ENCODE measurements at places on chromosomes 13 and 19.
A peak's percentile ranks its signal among the peaks of the same experiment; 100 is the strongest.

- peaks cover 4% of the 10 kb centered on the region for H3K4me1 ChIP-seq
- no peak overlapping the region for H3K4me3 ChIP-seq
- no peak overlapping the region for H3K27ac ChIP-seq
- H3K36me3 ChIP-seq, result no peaks in the 10 kb centered on the region
- no peak for DNase-seq
- peaks cover 7% of the 10 kb centered on the region for H3K27me3 ChIP-seq
Observed at GRCh38 chr19:410243-410781, 1.4 kb upstream of the C2CD4C start.

DNA sequence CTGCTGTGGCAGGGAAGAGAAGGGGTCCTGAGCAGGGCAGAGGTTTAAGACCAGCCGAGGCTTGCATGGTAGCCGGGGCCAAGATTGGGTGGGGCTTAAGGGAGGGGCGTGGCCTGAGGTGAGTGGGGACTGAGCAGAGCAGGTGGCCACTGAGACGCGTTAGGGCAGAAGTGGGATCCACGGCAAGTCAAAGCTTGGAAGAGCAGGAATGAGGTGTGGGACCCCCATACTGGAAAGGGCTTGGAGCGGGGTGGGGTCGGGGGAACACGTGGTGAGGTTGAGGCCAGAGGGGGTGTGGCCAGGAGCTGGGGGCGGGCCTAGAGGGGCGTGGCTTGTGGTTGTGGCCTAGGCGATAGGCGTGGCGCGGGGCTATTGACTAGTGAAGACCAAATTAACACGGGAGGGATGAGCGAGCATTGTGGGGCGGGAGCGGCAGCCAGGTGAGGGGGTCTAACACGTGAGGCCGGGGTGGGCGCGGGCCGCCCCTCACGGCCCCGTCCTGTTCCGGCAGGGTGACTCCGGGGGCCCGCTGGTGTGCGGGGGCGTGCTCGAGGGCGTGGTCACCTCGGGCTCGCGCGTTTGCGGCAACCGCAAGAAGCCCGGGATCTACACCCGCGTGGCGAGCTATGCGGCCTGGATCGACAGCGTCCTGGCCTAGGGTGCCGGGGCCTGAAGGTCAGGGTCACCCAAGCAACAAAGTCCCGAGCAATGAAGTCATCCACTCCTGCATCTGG, 3.3 kb downstream of the CFD start:
- peak overlapping the region; percentile 36 for H3K4me3 ChIP-seq
- H3K27me3 ChIP-seq, result peaks cover 14% of the 10 kb centered on the region
- peaks cover 18% of the 10 kb centered on the region for H3K4me1 ChIP-seq
- peak overlapping the region; percentile 35 for H3K27ac ChIP-seq

DNA sequence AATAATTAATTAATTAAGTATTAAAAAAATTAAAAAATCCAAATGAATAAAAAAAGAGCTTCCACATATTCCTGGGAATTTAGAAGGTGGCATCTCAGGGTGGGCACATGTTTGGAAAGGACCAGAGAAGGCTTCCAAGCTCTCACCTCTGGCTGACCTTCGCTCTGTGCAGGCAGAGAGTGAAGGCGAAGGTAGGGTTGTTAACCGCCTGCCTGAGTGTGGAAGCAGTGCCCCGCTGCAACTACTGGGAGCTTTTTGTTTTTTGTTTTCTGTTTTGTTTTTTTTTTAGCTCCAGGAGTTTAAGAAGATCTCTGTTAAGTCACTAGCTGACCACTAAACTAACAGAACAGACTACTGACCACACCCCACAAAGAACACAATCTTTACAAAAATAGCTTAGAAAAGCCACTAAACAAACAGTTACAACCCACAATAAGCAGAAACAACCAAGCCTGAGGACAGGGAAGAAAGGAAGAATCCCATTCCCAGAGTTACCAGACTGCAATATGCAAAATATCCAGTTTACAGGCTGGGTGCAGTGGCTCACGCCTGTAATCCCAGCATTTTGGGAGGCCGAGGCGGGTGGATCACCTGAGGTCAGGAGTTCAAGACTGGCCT, 11.4 kb downstream of the ZNF541 start:
- H3K36me3 ChIP-seq, result no peaks in the 10 kb centered on the region
- H3K4me3 ChIP-seq, result no peak overlapping the region
- H3K27me3 ChIP-seq, result peaks cover 17% of the 10 kb centered on the region
- peaks cover 10% of the 10 kb centered on the region for H3K4me1 ChIP-seq
- H3K27ac ChIP-seq, result no peak overlapping the region
- DNase-seq, result no peak

- H3K27ac ChIP-seq, result no peak overlapping the region
- H3K4me3 ChIP-seq, result no peak overlapping the region
- no peak for DNase-seq
- no peaks in the 10 kb centered on the region for H3K27me3 ChIP-seq
- no peaks in the 10 kb centered on the region for H3K36me3 ChIP-seq
- no peaks in the 10 kb centered on the region for H3K4me1 ChIP-seq
Observed at GRCh38 chr13:67736646-67737420, 506.7 kb upstream of the PCDH9 start.

GRCh38 chr13:44364345-44365000, 9.2 kb upstream of the SERP2 start:
- no peak overlapping the region for H3K27ac ChIP-seq
- H3K36me3 ChIP-seq, result no peaks in the 10 kb centered on the region
- DNase-seq, result no peak
- peaks cover 10% of the 10 kb centered on the region for H3K27me3 ChIP-seq

DNA sequence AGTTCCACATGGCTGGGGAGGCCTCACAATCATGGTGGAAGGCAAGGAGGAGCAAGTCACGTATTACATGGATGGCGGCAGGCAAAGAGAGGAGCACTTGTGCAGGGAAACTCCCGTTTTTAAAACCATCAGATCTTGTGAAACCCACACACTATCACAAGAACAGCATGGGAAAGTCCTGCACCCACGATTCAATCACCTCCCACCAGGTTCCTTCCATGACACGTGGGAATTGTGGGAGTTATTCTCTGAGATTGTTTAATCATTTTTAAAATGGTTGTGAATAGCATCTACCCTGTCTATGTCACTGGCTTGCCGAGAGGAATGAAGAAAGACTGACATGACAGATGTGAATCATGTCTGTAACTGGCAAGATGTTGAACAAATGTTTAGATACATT, 301.7 kb downstream of the HS6ST3 start:
- no peaks in the 10 kb centered on the region for H3K4me1 ChIP-seq
- no peaks in the 10 kb centered on the region for H3K27me3 ChIP-seq
- H3K36me3 ChIP-seq, result no peaks in the 10 kb centered on the region
- H3K27ac ChIP-seq, result no peak overlapping the region
- no peak for DNase-seq
- no peak overlapping the region for H3K4me3 ChIP-seq

GRCh38 chr19:45772130-45772840, 3.2 kb upstream of the SIX5 start:
- DNase-seq, result no peak
- H3K4me1 ChIP-seq, result peaks cover 21% of the 10 kb centered on the region
- H3K36me3 ChIP-seq, result no peaks in the 10 kb centered on the region
- H3K27ac ChIP-seq, result no peak overlapping the region
- no peak overlapping the region for H3K4me3 ChIP-seq

GRCh38 chr13:45658586-45659235, 43.2 kb upstream of the ERICH6B start:
- no peaks in the 10 kb centered on the region for H3K4me1 ChIP-seq
- no peak overlapping the region for H3K4me3 ChIP-seq
- H3K27me3 ChIP-seq, result no peaks in the 10 kb centered on the region
- no peak overlapping the region for H3K27ac ChIP-seq
- DNase-seq, result no peak

DNA sequence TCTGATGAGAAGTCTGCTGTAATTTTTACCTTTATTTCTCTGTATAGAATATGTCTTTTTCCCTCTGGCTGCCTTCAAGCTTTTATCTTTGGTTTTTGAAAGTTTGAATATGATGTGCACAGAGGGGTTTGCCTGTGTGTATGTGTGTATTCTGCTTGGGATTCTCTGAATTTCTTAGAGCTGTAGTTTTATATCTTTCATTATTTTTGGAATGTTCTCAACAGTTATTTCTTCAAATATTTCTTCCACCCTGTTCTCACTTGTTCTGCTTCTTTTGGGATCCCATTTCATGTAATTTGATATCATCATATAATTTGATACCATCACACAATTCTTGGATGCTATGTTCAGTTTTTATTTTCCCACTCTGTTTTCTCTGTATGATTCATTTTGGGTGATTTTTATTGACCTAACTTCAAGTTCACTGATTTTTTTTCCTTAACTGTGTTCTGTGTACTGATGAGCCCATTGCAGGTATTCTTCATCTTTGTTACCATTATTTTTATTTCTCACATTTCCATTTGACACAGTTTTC, 7.5 kb downstream of the COG3 start:
- H3K27ac ChIP-seq, result no peak overlapping the region
- peaks cover 18% of the 10 kb centered on the region for H3K36me3 ChIP-seq
- H3K4me3 ChIP-seq, result no peak overlapping the region
- DNase-seq, result no peak

GRCh38 chr13:43838909-43839308, 40.6 kb downstream of the CCDC122 start:
- no peaks in the 10 kb centered on the region for H3K27me3 ChIP-seq
- no peaks in the 10 kb centered on the region for H3K4me1 ChIP-seq
- DNase-seq, result no peak
- no peaks in the 10 kb centered on the region for H3K36me3 ChIP-seq

- no peaks in the 10 kb centered on the region for H3K36me3 ChIP-seq
- no peak within 1 kb of the TSS for H3K4me3 ChIP-seq
- H3K27me3 ChIP-seq, result peaks cover 6% of the 10 kb centered on the region
- no peak within 1 kb of the TSS for H3K27ac ChIP-seq
- peaks cover 20% of the 10 kb centered on the region for H3K4me1 ChIP-seq
Observed at GRCh38 chr19:917323-918151, at the start of gene KISS1R. Gene KISS1R, plus strand, starts transcription at chr19:917333. Its CDS starts 170 bp downstream, at chr19:917503.

- DNase-seq, result peak; percentile 89
- peak overlapping the region; percentile 90 for H3K27ac ChIP-seq
- H3K36me3 ChIP-seq, result peaks cover 12% of the 10 kb centered on the region
- H3K27me3 ChIP-seq, result no peaks in the 10 kb centered on the region
- peaks cover 90% of the 10 kb centered on the region for H3K4me1 ChIP-seq
Observed at GRCh38 chr19:39401549-39402345, 4.9 kb upstream of the ZFP36 start.

Measured in activated CD8-positive, alpha-beta T cell treated with anti-CD3 and anti-CD28 coated beads, Interleukin-2, amount 10 ng/mL, durations not matched to agents 7 days and 5 days (primary cell).